ENCODE measurements at places on chromosomes 4 and X.

GRCh38 chr4:150679765-150680343, 97.9 kb downstream of the MAB21L2 start:
- no peak for DNase-seq

GRCh38 chrX:140983730-140984129, 18.7 kb upstream of the SPANXB1 start:
- DNase-seq, result no peak

DNA sequence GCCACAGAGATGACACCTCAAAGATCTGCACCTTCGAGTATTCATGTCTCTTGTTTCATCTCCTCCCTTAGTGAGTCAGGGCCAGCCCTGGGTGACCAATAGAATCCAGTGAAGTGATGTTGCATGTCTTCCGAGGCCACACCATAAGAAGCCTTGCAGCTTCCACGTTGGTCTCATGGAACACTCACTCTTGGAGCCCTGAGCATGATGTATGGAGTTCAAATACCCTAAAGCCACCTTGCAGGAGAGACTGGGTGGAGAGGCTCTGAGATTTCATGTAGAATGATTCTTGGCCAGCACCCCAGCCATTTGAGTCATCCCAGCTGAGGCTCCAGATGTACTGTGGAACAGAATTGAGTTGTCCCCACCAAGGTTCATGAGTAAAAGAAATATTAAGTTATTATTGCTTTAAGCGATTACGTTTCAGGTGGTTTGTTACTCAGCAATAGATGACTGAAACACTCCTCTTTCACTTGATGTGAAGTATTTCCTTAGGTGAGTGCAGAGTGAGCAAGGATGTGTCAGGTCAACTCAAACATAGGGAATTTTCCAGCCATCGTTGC, 5.0 kb upstream of the RP2 start:
- no peak for DNase-seq

GRCh38 chr4:124449881-124450280, 262.7 kb downstream of the ANKRD50 start:
- DNase-seq, result no peak

DNA sequence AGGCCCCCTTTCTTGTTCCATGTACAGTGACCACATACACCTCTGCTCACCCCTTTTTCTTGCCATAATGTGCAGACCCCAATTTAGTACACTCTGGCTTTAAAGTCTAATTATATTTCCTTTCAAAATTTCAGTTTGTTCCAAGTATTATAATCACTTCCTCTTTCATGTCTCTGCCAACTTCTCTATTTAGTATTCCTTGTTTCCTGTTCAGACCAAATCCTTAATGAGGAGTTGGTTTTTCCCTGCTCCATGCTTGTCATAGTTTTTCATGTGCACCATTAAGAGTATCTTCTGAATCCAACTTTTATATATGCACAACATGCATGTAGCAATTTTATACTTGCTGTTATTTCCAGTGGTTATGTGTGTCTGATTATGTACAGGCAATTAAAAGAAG, 32.3 kb downstream of the USP53 start:
- DNase-seq, result no peak

DNA sequence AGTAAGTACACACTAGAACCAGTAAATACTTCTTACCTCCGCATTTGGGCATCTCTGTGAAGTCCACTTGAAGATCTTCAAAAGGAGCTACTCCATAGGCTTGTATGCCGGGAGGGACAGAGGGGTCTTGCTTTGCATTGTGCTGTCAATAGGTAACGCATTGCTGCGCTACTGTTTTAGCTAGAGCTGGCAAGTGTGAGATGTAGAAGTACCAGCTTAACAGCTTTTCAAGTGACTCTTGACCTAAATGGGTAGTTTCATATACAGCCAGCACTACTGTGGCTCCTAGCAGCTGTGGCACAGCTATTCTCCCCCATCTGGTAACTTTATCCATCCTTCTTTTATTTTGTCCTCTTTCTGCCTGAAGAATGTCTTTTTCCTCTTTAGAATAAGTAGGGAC, 205.3 kb upstream of the KLF8 start:
- no peak for DNase-seq

- no peak for DNase-seq
Measured at GRCh38 chr4:87391576-87392054, 627 bp upstream of the HSD17B11 start.

- DNase-seq, result no peak
Measured at GRCh38 chr4:150096625-150097024, 18.4 kb downstream of the DCLK2 start.

- no peak for DNase-seq
Measured at GRCh38 chrX:134533952-134534351, 74.0 kb downstream of the HPRT1 start.
